ENCODE measurements at places on chromosomes 7 and 10.

- no peak for DNase-seq
These were observed 117.6 kb upstream of the DNAJB12 start for GRCh38 chr10:72472306-72472705.

DNA sequence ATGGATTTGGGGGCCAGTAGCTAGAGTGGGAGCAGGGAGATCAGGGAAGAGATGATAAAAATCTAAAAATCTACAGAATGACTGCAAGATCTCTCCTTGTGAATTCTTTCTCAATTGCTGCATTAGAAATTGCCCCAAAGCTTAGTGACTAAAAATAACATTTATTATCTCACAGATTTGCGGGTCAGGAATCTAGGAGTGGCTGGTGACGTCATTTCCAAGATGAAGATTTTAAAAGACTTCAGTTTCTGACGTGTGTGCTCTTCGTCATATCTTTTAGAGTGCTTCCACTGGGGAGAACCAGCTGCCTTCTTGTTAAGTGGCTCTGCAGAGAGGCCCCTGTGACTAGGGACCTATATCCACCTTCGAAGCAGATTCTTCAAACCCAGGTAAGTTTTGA lies 112.6 kb downstream of the DGKI start:
- no peak for DNase-seq

DNA sequence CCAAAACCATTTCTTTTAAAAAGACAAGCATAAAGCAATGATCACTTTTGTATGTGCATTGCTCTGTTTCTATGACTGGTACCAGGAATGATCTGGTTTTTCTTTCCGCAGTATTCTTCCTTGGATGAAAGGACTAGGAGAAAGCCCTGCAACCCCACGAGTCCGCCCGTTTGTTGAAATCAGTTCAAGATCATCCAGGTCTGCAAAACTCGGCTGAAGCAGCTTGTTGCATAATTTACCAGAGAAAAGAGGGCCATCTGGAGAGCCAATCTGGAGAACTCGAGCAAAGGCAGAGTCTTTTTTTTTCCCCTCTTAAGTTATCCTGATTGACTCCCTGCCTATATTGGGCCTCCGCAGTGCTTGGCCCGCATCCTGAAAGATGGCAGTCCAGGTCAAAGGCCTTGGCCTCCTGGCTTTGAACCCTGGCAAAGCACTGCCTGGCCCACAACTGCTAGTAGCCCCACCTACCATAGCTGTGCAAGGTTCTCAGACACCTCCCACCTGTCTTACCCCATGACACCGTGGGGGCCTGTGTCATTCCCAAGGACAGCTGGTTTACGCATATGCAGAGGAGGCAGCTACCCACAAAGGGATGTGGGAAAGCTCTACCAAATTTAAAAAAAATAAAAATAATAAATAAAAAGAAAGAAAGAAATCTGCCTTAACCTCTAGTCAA lies 572.2 kb downstream of the INHBA start:
- DNase-seq: no peak

DNA sequence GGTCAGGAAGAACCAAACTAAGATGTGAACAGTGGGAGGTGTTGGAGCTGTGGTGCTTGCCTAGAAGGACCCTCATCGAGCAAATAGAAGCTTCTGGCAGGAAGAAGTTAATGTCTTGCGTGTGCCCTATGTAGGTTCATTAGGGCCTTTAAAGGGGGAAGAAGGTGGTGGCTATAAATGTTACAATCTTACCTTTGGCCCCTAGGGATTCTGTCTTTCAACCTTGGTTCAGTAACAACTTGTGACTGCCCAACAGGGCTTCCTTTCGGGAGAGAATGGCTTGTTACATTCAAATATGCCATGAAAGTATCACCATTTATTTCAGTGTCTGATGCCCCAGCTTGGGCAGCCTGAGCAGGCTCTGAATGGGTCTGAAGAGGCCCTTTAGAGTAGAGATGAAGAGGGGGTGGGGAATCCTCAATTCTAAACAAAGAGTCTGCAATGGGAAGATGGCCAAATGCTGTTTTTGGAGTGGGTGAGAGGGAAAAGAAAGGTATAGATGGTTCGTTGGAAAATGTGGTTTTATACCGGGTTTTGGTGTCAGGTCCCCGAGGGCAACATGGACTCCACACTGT lies 108.0 kb downstream of the TCF7L2 start:
- no peak for DNase-seq

DNA sequence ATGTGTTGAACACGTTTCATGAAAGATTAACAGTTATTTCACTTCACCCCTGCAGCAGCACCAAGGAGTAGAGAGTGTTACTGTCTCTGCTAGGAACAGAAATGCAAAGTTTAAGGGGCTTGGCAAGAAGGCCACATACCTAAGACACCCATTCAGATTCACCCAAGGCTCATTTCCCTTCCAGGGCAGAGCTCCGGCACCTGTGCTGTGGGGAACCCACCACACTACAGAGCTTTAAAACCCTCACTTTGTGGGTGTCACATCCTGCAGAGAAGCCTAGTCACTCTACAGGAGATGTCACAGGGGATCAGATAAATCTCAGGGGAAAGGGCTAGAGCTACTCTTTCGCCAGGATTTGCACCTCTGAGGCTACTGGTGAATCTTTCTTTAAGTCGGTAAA lies 176.1 kb upstream of the KLF6 start:
- no peak for DNase-seq
